Activated CD4-positive, alpha-beta T cell treated with anti-CD3 and anti-CD28 coated beads for 36 hours (primary cell): ENCODE measurements at places on chromosomes 3 and 15.

- DNase-seq, result no peak
These were observed 4.4 kb downstream of the UACA start for GRCh38 chr15:70758790-70759462.

DNA sequence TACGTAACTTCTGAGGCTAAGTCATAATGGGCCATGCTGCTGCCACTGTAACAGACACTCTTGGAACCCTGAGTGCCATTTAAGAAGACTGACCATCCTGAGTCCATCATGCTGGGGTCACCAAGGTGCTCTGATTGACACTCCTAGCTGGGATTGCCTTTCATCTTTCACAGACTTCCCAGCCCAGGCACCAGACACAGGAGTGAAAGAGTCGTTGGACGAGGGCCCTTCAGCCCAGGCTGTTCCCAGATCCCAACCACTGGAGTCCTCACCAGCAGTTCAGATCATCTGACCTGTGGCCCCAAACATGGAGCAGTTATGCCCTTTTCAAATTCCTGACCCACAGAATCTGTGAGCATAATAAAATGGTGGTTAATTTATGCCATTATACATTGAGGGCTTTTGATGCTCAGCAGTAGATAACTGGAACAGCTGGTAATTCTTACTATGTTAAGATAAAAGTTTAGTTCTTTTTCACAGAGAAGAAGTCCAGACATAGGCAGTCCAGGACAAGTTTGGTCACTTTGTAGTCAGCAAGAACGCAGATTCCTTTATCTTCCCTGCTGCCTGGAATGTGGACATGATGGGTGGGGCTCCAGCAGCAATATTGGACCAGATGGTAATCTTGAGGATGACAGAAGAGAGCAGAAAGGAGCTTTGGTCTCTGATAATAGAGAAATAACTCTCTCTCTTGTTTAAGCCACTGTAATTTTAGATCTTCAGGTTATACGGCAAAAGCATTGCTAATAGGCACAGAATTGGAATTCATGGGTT is 7.3 kb upstream of the EHD4 start:
- no peak for DNase-seq

GRCh38 chr3:45362161-45362560 is 26.2 kb upstream of the LARS2 start:
- no peak for DNase-seq

- no peak for DNase-seq
These were observed 26.9 kb downstream of the GYG1 start for GRCh38 chr3:149018247-149018646.

GRCh38 chr15:87896936-87897335 is 359.6 kb downstream of the NTRK3 start:
- no peak for DNase-seq

- DNase-seq, result no peak
These were observed 181.0 kb downstream of the RAB11A start for GRCh38 chr15:66050264-66050663.

- DNase-seq, result no peak
These were observed 37.5 kb downstream of the SGO1 start for GRCh38 chr3:20148466-20148865.

GRCh38 chr3:76991165-76991564 is 48.7 kb upstream of the ROBO2 start:
- no peak for DNase-seq

GRCh38 chr3:150277444-150277843 is 130.7 kb upstream of the TSC22D2 start:
- no peak for DNase-seq

DNA sequence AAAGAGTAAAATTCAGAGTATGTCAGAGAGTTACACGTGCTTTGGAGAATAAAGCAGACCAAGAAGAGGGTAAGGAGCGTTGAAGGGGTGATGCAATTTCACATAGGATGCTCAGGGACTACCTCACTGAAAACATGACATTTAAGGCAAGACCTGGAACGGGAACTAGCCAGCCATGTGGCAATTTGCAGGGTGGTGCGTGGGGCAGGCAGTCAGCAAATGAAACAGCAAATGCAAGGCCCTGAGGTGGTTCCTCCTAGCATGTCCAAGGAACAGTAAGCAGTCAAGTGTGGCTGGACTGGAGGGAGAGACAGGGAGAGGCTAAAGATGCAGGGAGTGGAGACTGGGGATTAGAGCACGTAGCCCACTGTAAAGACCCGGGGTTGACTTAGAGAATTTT is 146.1 kb upstream of the LPP start:
- DNase-seq, result no peak

DNA sequence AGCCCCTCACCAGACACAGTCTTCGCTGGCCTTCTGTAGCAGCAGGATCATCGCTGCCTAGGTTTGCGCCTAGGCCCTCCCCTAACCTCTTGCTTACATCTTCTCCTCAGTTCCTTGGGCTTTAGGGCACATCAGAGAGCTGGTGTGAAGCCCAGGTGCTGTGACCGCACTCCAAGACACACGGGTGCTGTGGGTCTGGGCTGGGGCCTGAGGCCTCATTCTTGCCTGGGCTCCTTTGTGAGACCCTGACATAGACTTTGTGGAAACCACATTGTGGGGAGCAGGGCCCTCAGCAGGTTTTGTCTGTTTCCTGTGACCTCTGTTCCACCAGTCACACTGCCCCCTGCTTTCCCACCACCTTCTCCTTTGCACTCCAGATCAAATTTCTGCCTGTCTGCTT is 8.0 kb downstream of the AMIGO3 start:
- no peak for DNase-seq

DNA sequence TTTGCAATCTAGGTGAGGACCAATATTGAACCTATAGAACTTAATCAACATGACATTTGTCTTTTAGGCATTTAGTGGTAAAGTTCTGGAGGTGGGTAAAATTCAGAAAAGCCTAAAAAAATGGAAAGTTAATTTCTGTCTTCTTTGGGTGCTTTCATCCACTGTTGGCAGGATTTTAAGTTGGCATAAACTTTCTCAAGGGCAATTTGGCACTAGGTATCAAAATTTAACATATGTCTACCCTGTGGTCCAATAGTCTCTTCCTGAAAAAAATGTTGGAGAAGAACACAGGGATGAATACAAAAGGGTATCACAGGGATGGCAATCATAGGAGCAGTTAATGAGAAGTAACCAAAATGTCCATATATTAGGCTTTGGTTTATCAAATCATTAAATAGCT is 227.0 kb upstream of the WNT5A start:
- no peak for DNase-seq

DNA sequence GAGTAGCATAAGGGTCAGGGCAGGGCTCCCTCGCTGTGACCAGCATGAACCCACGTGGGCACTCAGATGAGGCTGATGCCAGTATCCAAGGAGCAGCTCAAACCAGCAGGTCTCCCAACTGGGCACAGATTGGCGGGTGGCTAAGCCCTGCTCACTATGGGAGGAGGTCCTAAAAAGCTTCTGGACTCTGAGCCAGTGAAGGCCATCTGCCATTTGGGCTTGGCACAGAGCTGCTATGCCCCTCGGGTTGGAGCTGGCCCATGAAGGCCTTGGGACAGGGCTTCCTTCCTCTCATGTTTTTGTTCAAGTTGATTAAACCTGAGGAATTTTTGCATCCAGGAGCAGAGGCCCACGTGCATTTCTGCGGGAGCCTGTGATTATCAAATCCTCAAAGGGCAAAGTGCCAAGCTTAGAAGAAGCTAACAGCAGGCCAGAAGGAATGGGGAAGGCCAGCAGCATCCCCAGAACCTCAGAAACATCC is 4.3 kb upstream of the STRA6 start:
- no peak for DNase-seq

DNA sequence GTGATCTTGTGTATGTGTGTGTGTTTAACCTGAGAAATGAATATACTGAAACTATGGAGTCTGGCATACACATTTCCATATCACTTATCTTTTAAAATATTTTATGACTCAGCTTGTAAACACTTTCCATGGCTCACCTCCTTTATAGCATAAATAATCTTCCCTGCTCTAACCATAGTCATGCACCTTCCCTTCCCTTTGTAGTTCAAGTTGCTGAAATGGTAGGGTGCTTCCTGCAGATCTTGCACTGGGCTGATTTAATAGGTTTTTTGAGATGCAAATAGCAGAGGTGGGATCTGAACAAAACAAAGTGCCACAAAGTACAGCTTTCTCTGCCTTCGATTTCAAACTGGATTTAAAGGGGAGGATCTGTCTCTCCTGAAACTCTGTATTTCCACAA is 712.7 kb upstream of the LMCD1 start:
- no peak for DNase-seq

DNA sequence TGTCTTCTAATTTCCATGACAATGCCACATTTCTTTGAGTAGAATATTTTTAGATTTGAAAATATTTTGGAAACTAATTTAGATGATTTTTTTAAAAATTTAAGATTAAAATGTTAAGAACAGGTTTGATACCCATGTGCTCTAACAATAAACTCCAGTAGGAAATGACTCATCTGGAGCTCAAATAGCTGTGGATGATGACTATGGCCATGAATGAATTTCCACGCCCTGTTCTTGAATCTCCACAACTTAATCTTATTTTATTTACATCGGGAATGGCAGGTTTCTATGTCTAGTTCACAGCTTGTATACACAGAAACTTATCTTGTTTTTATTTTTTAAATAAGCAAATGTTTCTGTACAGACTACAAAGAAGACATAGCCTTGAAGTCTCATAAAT is 726.8 kb downstream of the NAALADL2 start:
- no peak for DNase-seq

DNA sequence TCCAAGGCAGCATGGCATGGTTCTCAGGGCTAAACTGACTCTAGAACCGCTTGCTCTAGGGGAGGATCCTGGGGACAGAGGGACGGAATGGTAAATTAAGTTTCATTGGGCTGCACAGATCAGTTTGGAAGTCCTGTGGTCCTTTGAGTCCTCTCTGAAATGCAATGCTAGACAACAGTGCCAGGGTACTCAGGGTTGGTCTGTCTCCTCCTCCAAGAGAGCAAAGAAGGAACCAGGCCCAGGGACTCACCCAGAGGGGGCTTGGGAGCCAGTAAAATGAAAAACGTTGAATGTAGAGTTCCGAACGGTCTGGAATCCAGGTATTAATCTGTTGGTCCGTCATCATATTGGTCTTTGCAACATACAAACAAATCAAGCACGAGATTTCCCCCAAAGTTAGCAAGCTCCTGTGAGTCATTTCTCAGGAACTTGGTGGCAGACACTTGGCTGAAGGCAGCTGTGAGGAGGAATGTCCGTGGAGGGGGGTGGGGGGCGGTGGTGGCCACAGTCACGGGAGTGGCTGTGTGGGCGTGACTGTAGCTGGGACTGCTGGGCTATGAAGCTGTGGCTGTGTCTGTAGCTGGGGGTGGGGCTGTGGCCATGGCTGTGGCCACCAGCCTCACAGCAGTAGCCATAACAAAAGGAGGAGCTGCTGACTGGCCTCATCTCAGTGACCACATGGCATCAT is 361.0 kb downstream of the SHQ1 start:
- DNase-seq, result peak; percentile 70

GRCh38 chr15:43229977-43230376 is 9.2 kb upstream of the EPB42 start:
- DNase-seq, result no peak

GRCh38 chr3:25679642-25680302 is 15.1 kb upstream of the TOP2B start:
- no peak for DNase-seq

DNA sequence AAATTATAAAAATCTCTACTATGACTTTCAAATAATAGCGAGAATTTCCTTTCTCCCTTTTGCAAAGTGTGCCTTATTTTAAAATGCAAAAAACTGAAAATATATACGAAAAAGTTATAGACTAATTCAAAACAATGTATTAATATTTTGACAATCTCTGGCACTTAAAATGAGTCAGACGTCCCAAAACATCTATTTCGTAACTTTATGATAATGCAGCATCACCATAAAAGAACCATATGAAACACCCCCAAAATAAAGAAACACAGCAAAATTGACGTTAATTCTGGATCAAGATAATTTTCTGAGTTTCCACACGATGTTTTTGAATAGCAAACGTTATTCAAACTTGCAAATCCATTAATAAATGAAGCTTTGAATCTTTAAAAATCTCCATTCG is 1.0 kb downstream of the COPS2 start:
- DNase-seq, result no peak

GRCh38 chr3:149879872-149880271 is 66.9 kb downstream of the RNF13 start:
- DNase-seq, result peak; percentile 58

- DNase-seq, result no peak
These were observed 39.0 kb downstream of the CD200R1L start for GRCh38 chr3:112807685-112808084.

GRCh38 chr15:62752657-62753517 is 289.7 kb upstream of the TPM1 start:
- no peak for DNase-seq

DNA sequence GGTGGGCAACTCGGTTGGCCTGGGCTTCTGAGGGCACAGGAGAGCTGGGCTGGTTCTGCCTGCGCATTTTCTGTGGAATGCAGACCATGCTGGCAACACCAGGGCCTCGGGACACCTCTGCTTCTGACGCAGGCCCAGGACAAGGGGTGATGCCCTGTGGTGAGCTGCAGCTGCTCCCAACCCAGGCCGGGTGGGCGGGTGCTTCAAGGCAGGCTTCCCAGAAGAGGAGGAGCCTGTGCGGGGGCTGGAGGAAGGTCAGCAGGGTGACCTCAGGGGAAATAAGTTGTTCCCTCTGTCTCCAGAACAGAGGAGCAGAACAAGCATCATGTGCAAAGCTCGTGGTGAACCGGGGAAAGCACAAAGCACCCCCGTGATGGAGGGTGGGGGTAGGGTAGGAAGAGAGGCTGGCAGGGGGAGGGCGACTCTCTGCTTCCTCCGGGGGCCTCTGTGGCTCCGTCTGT is 11.0 kb upstream of the PLXNA1 start:
- no peak for DNase-seq

- DNase-seq, result no peak
These were observed 200.9 kb upstream of the CTDSPL start for GRCh38 chr3:37660782-37661181.

DNA sequence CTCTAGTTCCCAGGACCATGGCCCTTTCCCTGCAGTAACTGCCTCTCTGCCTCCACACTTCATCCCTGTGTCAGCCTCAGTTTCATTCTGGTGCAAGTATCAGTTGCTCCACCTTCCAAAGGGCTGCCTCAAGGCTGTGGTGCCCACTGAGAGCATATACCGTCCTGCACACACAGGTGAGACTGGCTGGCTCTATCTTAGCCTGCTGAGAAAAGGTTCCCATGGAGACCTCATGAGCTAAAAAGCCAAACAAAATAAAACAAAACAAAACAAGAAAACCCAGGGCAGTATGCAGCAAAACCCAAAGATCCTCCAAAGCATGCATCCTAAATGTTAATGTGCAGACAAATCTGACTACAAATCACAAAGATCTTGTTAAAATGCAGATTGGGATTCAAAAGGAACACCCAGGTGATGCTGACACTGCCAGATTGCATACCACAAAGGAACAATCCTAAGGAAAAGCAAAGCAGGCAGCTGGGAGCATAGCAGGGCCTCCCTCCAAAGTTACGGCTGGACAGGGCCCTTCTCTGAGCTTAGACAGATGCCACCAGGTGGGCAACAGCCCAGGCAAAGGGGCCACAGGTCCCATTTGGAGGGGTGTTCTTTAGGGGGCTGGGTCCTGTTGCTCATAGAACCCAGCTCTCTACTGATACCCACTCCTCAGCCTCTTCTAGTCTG is 76.3 kb upstream of the SLCO2A1 start:
- DNase-seq, result no peak

GRCh38 chr3:172903642-172904320 is 153.3 kb downstream of the ECT2 start:
- no peak for DNase-seq

GRCh38 chr3:98763076-98763475 is at the start of gene ST3GAL6:
Gene ST3GAL6, plus strand, starts transcription at chr3:98763340. Its CDS starts 5,101 bp downstream, at chr3:98768441.
- no peak for DNase-seq
